ENCODE measurements at places on chromosomes 2 and 18.

DNA sequence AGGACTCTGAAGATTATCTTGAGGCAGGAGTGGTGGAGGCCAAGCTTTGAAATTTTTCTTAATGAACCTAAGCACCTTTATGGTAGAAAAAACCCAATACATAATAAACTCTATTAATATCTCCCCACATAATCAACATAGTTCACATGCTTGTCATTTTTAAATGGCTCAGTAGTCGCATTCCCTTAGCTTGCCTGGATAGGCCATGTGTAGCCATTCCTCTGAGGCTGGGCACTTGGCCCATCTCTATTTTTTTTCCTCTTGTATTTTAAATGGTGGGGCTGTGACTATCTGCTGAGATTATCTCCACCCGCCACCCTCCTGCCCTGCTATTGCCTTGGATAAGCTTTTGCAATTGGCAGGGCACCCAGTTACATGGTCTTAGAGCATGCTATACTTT, 143.1 kb downstream of the FHOD3 start:
- DNase-seq = no peak

DNA sequence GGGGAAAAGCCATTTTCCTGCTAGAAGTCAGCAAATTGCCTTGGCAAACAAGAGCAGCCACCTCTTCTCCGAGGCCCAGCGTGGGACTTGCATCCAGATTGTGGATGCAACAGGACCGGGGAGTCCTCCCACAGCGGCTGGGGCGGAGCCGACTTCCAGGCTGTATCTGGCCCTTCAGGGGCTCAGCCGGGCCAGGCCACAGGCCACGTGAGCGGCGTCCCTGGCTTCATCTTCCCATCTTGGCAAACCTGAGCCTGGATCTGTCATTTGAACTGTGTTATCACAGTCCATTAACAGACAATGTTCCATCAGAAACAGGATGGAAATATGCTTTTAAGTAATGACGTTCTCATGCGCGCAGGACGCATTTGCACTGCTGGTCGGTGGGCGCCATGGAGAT, 483.5 kb upstream of the SALL3 start:
- DNase-seq = peak; percentile 87

GRCh38 chr2:233367586-233367985, 13.3 kb downstream of the DGKD start:
- no peak for DNase-seq

DNA sequence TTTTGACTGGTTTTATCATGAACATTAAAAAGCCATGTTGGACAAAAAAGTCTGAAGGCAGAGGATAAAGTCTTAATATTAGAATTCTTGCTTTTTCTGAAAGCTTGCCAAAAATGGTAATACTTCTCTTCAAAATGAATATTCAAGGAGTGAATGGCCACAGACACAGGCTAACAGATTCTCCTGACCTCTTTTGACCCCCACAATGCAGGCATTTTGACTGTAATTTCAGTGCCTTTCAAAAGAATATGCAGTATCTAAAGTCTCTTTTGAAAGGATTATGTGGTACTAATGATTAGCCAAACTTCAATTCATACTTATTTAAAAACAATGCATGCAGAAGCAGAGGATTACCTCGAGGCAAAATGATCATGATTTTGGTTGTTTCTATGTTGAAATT, 557.8 kb upstream of the GCFC2 start:
- no peak for DNase-seq

- DNase-seq = no peak
Observed at GRCh38 chr18:48679236-48679635, 140.4 kb downstream of the CTIF start.

GRCh38 chr2:69645031-69645431, 1.5 kb upstream of the AAK1 start:
- no peak for DNase-seq

DNA sequence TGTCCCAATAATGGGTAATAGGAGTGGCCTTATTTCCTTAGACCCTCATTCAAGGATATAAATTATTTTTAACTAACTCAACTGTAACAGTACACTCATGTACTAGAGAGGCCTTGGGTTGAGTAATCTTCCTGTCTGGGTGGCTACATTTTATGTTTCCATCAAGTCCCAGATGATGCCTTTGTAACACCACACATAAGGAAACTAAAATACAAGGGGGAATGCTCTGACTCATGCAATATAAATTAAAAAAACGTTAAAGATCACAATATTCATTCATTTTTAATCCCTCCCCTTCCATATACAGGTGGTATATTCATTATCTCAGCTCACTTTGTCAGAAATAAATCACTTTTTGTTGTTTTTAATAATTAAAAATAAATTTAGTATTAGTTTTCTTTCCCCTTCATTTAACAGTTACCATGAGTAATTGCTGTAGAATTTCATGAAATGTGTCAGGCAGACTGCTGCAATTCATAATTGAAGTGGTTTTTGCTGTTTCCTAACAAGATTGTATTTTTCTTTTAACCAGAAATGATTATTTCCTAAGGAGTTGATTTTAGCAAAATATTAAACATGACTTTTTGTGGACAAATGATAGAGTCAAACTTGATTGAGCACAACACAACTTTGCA, 1403.6 kb downstream of the SUCLG1 start:
- no peak for DNase-seq

- DNase-seq = no peak
Observed at GRCh38 chr2:219210196-219210885, 3.8 kb downstream of the ZFAND2B start.

DNA sequence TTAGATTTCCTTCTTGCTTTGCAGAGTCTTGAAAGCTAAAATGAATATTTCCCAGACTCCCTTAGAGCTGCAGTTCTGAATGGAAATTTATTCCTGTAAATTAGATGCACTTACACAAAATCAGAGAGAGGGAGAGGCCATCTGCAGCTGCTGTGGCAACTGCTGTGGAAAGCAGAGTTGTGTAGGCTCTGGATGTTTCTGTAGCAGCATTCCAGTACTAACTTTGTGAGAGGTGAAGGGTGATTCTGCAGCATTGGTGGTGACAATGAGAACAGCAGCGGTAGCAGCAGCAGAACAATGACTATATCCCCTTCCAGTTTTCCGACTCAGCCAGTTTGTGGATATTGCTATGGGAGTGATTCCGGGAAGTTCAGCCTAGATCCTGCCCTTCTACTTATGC, 433.0 kb upstream of the REG3G start:
- peak; percentile 12 for DNase-seq

DNA sequence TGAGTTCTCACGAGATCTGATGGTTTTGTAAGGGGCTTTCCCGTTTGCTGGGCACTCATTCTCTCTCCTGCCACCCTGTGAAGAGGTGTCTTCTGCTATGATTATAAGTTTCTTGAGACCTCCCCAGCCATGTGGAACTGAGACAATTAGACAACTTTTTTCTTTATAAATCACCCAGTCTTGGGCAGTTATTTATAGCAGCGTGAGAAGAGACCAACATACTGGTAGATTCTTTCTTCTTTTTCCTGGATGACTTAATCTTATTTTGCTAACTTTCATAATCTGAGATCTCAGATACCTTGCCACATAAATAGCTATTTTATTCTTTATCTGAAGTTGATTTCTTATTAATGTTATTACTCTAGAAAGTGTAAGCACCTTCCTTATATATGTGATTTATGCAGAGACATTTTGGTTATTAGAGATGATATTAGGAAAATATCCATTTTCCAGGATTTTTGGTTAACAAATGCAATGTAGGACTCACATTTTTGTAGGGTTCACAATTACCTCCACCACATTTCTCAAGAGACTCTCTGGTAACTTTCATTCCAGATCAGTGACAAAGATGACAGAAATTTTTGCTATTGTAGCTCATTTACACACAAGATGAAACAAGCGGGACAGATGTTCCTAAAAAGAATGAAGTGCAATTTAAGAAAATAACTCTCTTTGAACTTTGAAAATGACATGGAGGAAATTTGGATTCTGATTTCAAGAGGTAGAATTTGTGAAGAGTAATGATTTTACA, 97.9 kb upstream of the RND3 start:
- DNase-seq = no peak

- DNase-seq = peak; percentile 87
Observed at GRCh38 chr18:21682371-21683051, 22.1 kb downstream of the ABHD3 start.

DNA sequence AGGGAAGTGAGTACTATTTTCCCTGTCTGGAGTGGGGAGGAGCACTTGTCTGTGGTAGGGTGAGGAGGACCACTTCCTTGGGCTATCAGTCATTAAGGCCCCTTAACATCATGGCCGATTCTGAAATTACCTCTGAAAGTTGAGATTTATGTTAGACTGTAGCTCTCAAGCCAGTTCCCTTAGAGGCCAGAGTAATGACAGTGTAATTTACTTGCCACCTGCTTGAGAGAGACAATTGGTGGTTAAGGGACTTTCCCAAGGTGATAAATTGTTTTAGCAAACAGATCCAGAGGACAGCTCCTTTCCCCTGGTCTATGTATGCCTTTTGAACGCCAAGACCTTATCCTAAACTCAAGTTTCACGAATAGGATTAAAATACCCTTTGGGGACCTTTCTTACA, 56.1 kb downstream of the NEDD4L start:
- DNase-seq = no peak

DNA sequence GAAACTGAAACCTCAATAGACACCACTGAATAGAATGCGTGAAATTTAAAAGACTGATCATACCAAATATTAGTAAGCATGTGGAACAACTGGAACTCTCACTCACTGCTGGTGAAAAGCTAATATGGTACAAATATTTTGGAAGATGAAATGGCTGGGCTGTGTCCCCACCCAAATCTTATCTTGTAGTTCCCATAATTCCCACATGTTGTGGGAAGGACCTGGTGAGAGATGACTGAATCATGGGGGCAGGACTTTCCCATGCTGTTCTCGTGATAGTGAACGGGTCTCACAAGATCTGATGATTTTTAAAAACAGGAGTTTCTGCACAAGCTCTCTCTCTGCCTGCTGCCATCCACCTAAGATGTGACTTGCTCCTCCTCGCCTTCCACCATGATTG, 32.0 kb upstream of the MYCN start:
- no peak for DNase-seq

DNA sequence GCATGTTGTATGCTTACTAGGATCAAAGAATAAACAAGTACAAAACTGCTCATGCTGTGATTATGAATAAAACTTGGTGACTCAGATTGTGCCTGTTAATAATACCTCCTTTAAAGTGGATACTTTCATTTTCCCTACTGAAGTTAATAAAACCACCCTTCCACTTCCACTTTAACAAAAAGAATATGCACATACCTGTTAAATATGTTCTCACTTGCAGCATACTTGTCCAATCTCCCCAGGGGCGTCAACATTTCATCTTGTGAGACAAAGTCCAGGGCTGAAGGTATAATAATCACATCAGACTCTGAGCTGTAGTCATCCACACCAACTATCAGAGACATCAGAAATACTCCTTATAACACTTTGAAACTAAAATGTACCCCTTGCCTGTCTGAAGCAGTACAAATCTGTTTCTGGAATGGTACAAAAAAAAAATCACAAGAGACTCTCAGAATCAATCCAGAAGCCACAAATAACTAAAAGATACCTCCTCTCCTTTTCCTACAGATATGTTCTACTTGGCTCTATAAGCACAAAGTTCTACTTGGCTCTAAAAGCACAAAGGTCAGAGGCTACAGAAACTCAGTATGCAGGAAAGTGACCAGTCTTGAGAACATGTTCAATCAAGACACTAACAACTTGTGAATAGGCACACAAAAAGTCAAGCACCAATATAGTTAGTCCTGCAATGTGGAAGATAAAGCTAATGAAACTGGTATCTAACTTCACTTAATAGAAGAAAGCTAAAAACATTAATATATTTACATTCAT, 19.3 kb downstream of the PPP4R1 start:
- DNase-seq = peak; percentile 40

DNA sequence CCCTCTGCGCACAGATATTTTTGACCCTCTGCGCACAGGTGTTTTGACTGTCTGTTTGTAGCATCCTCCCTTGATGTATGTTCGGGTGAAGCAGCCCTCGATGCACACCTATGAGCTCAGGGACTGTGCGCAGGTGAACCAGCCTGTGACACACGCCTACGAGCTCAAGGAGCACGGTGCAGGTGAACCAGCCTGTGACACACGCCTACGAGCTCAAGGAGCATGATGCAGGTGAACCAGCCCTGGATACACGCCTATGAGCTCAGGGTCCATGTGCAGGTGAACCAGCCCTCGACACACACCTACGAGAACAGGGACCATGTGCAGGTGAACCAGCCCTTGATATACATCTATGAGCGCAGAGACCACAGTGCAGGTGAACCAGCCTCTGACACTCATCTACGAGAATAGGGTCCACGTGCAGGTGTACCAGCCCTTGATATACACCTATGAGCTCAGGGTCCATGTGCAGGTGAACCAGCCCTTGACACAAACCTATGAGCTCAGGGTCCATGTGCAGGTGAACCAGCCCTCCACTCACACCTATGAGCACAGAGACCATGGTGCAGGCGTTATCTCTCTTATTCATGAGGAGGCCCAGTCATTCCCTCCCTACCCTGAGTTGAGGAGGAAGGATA, 33.9 kb downstream of the SH3BP4 start:
- no peak for DNase-seq

DNA sequence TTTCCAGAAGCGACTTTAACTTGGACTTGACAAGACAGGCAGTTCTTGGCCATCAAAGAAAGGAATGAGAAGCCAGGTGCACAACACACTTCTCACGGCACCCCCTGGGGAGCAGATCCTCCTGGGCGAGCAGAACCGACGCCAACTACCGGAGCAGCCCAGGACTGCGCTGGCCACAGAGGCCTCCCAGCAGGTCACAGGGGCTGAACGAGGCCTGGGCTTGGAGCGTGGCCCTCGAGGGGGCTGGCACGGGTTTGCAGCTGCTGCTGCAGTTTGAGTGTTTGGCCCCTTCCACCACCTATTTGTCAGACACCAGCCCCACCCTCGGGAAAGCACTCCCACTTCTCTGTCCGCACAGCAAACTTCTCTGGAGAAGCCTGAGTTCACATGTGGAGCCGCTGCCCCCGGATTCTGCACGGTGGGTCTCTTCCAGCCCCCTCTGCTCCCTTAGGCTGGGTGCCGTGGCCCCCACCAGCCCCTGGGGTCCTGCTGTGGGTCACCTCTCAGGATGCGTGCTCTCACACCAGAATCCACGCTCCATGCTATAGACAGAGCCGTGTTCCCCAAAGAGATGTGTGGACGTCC, 306.7 kb upstream of the SALL3 start:
- no peak for DNase-seq

DNA sequence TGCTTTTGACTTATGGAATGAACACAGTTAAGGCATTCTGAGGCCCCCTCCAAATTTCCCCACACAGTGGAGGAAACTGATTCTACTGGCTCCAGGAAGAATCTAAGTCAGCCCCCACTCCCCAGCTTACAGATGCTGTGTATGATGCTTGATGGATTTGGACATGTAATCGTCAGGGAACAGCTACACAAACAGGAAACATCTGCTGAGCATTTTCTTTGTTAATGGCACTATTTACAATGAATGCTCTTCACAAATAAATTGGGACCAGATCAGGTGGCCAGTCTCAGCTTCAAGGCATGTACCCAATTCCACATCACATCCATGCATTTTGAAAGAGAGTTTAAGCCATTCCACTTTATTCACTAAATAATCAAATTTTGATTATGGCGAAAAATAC, 562.3 kb downstream of the SOX11 start:
- no peak for DNase-seq

DNA sequence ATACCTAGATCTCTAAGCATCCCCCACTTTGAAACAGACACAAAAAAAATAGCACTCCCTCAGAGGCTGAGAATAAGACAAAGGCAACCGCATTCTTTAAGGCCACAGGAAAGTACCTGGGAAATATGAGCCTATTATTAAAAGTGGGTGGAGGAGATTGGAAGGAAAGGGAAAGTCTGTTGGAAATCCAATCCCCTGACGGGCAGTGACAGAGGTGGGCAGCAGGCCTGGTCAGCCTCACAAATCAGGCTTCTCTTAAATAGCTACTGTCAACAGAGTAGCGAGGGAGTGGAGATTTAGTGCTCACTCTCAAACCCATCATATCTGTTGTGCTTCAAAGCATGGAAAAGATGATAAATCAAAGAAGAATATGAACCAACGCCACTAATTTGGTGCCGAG, 324.4 kb downstream of the ALK start:
- DNase-seq = no peak
